ENCODE measurements at places on chromosomes 1 and 21. TPM values are rescaled to one million over a fixed set of nuclear protein-coding genes. Genes with fewer than 3 reads are reported as not detected.

GRCh38 chr1:85118751-85119150 lies 70.5 kb upstream of the MCOLN3 start:
- no peaks in the 10 kb centered on the region for H3K36me3 ChIP-seq
- DNase-seq, result no peak
- H3K27me3 ChIP-seq, result no peaks in the 10 kb centered on the region

DNA sequence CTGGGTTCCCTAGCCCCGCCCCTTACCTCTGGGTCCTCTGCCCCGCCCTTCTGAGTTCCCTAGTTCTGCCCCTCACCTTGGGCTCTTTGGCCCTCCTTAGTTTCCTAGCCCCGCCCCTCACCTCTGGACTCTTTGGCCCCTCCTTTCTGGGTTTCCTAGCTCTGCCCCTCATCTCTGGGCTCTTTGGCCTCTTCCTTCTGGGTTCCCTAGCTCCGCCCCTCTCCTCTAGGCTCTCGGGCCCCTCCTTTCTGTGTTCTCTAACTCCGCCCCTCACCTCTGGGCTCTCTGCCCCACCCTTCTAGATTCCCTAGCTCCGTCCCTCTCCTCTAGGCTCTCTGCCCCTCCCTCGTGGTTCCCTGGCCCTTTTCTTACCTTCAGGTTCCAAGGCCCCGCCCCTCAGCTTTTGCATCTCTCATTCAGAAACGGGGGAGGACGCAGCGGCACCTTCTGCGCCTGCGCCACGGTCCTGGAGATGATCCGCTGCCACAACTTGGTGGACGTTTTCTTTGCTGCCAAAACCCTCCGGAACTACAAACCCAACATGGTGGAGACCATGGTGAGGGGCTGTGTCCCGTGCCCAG lies 88.5 kb downstream of the PTPRU start:
- DNase-seq, result no peak
- no peaks in the 10 kb centered on the region for H3K4me1 ChIP-seq
- H3K36me3 ChIP-seq, result no peaks in the 10 kb centered on the region
- H3K27ac ChIP-seq, result no peak overlapping the region
- no peak overlapping the region for H3K4me3 ChIP-seq

The NLRP3 gene
- total RNA-seq, result 0.48 TPM

- H3K36me3 ChIP-seq, result no peaks in the 10 kb centered on the region
- no peak for DNase-seq
- H3K4me1 ChIP-seq, result peaks cover 12% of the 10 kb centered on the region
Observed at GRCh38 chr1:43300378-43301094, at the start of gene TIE1. TIE1 (plus strand) TSS chr1:43300982; CDS start chr1:43301072, 90 bp downstream.

GRCh38 chr1:174956976-174957375 lies 42.8 kb upstream of the CACYBP start:
- H3K36me3 ChIP-seq, result no peaks in the 10 kb centered on the region
- DNase-seq, result no peak
- H3K27ac ChIP-seq, result no peak overlapping the region
- H3K27me3 ChIP-seq, result no peaks in the 10 kb centered on the region

The ZYG11A gene
- total RNA-seq, result not detected

DNA sequence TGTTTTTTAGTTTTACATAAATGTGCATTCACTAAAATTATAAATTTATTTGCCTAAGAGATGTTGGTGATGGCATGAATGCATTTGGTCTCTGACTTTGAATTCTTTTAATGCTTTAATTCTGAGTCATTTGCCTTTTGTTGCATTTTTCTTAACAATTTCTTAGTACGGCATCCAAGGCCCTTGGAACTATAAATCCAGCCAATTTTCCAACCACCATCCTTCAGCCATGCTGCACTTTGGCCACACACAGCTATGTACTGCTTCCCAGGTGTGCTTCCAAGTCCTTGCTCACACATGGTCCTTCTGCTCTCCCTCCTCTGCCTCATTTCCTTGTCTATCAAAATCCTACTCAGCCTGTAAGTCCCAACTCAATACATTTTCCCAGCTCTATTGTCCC lies 161.0 kb downstream of the DHRS3 start:
- no peak for DNase-seq
- H3K36me3 ChIP-seq, result peaks cover 12% of the 10 kb centered on the region
- no peak overlapping the region for H3K4me3 ChIP-seq
- H3K27ac ChIP-seq, result peak overlapping the region; percentile 28
- H3K27me3 ChIP-seq, result no peaks in the 10 kb centered on the region

The PTBP2 gene
- total RNA-seq, result 14.5 TPM

DNA sequence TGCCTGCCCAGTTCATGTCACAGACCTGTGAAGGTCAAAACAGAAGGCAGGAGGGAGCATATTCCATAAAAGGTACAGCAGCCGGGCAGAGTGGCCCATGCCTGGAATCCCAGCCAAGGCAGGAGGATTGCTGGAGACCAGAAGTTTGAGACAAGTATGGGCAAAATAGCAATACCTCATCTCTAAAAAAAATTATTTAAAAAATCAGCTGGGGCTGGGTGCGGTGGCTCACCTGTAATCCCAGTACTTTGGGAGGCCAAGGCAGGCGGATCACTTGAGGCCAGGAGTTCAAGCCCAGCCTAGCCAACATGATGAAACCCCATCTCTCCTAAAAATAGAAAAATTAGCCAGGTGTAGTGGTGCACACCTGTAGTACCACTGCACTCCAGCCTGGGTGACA lies 64.5 kb downstream of the RUNX3 start:
- H3K27ac ChIP-seq, result no peak overlapping the region
- no peaks in the 10 kb centered on the region for H3K4me1 ChIP-seq
- H3K27me3 ChIP-seq, result peaks cover 46% of the 10 kb centered on the region
- no peak for DNase-seq

DNA sequence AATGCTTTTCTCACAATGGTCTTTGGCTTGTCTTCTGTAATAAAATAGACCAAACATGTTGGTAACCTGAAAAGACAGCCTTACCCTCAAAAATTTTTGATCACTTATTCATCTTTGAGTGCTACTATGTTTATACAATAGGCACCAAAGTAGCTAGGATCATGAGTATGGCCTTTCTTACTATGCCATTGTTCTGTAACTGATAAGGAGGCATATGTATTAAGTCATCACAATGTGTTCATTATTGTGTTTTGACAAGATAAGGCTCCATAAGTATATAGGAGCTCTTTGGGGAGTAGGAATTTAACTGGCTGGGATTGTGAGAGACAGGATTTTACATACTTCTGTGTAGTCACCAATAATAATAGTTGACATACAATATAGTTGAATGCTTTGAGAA lies 675 bp downstream of the TMCO2 start:
- no peak for DNase-seq
- no peaks in the 10 kb centered on the region for H3K27me3 ChIP-seq
- H3K27ac ChIP-seq, result no peak overlapping the region
- no peaks in the 10 kb centered on the region for H3K4me1 ChIP-seq
- no peaks in the 10 kb centered on the region for H3K36me3 ChIP-seq

The CELSR2 gene
- total RNA-seq, result 9.8 TPM

DNA sequence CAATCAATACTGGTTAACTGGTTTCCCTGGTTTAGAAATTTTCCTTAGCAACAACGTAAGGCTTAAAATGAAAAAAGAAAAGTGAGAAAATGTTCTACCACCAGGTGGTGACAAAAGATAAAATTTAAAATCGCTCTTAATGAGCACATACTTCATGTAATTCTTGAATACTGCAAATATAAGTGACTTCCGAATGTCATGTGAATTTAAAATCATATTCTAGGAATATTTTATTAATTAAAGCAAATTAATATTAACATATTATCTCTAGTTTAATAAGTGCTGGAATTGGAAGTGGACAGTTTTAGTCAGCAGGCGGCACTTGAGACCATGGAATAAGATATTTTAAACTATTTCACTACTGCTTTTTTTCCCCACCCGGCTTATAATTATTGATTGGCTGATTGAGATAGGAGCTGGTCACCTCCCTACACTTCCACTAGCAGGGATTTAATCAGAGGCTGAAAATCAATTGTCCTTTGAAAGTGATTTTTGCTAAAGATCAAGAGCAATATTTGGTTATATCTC lies 5.0 kb upstream of the ADAMTS1 start:
- peaks cover 6% of the 10 kb centered on the region for H3K4me1 ChIP-seq
- H3K27me3 ChIP-seq, result no peaks in the 10 kb centered on the region
- no peak for DNase-seq
- peak overlapping the region; percentile 35 for H3K4me3 ChIP-seq
- no peaks in the 10 kb centered on the region for H3K36me3 ChIP-seq

The NUF2 gene
- 0.30 TPM for total RNA-seq

DNA sequence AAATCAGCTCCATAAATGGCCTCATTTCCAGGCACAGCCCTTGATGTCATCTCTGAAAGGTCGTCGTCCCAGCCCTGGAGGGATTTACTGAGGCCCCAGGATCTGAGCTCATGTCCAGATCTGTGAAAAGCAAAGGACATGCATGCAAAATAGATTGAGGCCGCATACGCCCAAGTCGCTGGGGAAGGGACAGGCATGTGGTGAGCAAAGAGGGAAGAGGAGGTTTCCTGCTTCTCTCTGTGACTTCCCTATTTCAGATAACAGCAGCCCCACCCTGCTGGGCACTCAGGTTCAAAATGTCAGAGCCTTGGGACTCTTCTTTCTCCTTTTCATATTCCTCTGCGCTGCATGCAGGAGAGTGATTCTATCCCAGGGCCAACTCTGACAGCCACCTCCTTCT lies 197.2 kb downstream of the ADSS2 start:
- DNase-seq, result peak; percentile 61
- H3K27me3 ChIP-seq, result no peaks in the 10 kb centered on the region
- H3K4me1 ChIP-seq, result no peaks in the 10 kb centered on the region
- no peak overlapping the region for H3K4me3 ChIP-seq
- H3K36me3 ChIP-seq, result no peaks in the 10 kb centered on the region

GRCh38 chr1:32801096-32801715 lies 16.0 kb downstream of the YARS1 start:
- no peaks in the 10 kb centered on the region for H3K27me3 ChIP-seq
- H3K27ac ChIP-seq, result no peak overlapping the region
- peaks cover 78% of the 10 kb centered on the region for H3K36me3 ChIP-seq
- DNase-seq, result no peak

GRCh38 chr1:70941563-70941962 lies 106.1 kb downstream of the PTGER3 start:
- H3K4me1 ChIP-seq, result no peaks in the 10 kb centered on the region
- DNase-seq, result no peak
- H3K36me3 ChIP-seq, result no peaks in the 10 kb centered on the region
